ENCODE measurements at places on chromosomes 13 and 19. TPM values are rescaled to one million over a fixed set of nuclear protein-coding genes. Genes with fewer than 3 reads are reported as not detected.

DNA sequence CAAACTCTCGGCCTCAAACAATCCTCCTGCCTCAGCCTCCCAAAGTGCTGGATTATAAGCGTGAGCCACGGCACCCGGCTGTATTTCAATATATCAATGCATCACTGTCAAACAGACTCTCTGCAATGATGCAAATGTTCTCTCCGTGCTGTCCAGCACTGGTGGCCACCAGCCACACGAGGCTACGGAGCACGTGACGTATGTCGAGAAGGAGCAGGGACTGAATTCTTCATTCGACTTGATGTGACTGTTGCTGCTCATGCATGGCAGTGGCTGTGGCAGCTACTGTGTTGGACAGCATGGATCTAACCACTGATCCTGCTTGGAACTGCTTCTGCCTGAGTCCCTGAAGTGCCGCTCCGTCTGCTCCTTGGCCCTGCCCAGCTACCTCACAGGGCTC, 9.8 kb downstream of the LRRC4B start:
- no peak for DNase-seq

DNA sequence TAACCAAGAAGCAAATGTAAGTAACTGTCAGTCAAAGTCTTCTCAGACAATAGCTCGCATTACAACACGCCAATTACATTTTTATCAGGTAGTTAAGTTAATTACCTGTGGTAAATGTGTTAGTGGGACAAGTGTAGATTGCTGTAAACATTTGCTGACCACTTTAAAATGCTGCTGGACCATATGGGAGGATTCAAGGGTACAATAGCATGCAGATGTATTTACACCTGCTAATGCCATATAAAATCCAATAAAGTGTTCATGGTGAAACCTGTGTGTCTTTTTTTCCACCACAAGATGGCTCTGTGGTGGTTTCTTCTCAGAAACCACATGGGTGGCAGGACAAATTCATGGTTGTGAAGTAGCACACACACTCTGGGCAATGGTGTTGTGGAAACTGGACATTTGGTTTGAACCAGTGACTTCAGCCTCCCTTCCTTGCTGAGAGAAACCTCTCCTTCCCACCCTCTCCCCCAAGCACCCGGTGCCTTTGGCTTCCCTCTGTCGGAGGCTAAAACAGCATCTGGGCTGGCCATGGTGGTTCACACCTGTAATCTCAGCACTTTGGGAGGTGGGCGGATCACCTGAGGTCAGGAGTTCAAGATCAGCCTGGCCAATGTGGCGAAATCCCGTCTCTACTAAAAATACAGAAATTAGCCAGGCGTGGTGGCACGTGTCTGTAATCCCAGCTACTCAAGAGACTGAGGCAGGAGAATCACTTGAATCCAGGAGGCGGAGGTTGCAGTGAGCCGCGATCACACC, 18.1 kb upstream of the GTF3A start:
- peak; percentile 43 for DNase-seq

DNA sequence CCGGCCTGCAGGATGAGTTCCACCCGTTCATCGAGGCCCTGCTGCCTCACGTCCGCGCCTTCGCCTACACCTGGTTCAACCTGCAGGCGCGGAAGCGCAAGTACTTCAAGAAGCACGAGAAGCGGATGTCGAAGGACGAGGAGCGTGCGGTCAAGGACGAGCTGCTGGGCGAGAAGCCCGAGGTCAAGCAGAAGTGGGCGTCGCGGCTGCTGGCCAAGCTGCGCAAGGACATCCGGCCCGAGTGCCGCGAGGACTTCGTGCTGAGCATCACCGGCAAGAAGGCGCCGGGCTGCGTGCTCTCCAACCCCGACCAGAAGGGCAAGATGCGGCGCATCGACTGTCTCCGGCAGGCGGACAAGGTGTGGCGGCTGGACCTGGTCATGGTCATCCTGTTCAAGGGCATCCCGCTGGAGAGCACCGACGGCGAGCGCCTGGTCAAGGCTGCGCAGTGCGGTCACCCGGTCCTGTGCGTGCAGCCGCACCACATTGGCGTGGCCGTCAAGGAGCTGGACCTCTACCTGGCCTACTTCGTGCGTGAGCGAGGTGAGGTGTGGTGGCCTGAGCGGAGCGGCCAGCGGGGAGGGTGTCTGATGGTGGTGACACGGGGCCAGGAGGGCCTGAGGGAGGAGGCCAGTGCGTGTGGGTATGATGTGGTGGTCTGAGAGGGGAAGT, 15.5 kb downstream of the NFIC start:
- no peak for DNase-seq

- DNase-seq: no peak
Observed at GRCh38 chr19:32165141-32165540, 180.3 kb upstream of the ZNF507 start.

GRCh38 chr19:14758816-14759215, 19.5 kb downstream of the ADGRE2 start:
- no peak for DNase-seq

The SETDB2 gene
- total RNA-seq: 13.4 TPM

The CBLC gene
- total RNA-seq: under 0.01 TPM

The TSKS gene
- 0.26 TPM for total RNA-seq
